ENCODE measurements at places on chromosomes 7 and 10. TPM values are rescaled to one million over a fixed set of nuclear protein-coding genes. Genes with fewer than 3 reads are reported as not detected.

Gene RET
- total RNA-seq, result 0.24 TPM

Gene RGR
- total RNA-seq, result not detected

Gene FFAR4
- total RNA-seq, result not detected

Gene TNS3
- total RNA-seq, result 1.4 TPM

Gene AKR1C4
- total RNA-seq, result not detected

All from CD8-positive, alpha-beta memory T cell (primary cell).